ENCODE measurements at places on chromosomes 3 and 15.

DNA sequence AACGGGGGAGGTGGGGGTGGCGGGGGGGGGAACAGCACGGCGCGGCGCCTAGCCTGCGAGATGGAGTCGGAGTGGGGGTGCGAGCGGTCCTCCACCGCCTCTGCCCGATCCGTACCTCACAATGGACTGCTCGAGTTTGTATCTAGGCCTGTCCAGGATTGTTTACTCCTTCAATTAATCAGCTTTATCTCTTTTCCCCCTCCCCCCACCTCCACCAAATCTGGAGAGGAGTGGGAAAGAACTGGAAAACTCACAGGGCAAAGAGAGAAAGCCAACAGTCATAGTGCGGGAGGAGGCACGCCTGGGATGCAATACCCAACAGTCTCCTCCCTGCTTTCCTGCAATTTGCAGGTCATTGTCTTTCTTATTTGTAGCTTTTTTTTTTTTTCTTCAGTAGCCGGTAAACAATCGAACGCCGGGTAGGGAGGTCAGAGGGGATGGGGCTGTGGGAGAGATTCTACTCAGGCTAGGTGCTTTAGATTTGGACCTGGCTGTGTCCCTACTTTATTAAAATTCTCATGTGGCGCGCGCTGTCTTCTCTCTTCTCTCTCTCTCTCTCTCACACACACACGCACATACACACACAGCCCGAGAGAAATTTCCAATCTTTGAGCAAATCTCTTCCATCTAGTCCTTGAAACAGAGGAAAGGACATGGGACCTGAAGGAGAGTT lies 6.9 kb upstream of the MEIS2 start:
- no peak for DNase-seq

GRCh38 chr3:86537171-86537570 lies 453.8 kb downstream of the VGLL3 start:
- no peak for DNase-seq

- no peak for DNase-seq
These were observed 369.8 kb downstream of the SV2B start for GRCh38 chr15:91469632-91470567.

GRCh38 chr3:45775571-45776300 lies 20.6 kb downstream of the SLC6A20 start:
- no peak for DNase-seq

DNA sequence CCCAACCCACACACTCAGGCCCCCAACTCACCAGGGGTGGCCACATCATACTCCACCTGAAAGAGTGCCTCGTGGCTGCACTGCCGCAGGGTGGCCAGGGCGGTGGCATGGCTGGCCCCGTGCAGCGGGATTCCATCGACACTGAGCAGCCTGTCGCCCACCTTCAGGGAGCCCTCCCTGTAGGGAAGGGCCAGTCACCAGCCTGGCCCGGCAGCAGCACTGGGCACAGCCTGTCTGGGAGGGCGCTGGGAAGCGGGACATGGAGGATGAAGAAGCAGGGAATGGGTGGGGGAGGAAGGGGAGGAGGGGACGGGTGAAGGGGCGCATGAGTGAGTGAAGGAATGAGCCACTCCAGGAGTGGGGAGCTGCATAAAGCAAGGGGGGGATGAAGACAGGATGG lies 18.5 kb downstream of the GRIP2 start:
- no peak for DNase-seq

DNA sequence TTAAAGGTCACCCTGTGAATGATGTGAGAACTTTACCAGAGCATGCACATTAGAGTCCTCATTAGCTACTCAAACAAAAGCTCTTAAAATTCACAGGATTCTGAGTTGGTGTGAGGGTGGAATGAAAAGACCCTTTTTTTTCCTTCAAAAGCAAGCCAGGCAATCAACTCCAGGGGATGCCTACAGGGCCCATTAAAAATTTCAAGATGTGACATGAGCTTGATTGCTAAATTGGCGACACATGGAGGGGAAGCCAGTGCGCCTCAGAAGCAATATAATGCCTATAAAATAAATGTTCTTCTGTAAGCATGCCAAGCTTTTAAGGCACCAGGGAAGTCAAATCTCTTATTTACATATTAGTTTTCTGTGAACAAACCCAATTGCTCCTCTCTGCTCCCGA lies 328.8 kb upstream of the SUCLG2 start:
- no peak for DNase-seq

- no peak for DNase-seq
These were observed 76.3 kb downstream of the DTWD1 start for GRCh38 chr15:49697121-49697520.

DNA sequence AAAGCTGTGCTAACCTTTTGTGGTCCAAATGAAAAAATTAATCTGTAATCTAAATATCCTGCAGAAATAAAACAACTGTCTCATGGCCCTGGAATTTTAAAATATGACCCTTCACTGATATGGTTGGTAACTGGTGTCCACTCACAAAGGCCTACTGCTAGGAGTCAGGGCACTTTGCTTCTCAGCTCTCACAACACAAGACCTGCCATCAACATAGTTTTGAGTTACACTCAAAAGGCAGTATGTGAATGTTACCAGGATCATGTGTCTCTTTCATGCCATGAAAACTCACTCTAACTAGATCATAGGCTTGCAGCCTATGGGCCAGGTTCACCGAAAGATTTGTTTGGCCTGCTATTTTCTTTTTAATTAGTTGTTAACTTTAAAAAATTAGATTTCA lies 10.0 kb upstream of the MLF1 start:
- no peak for DNase-seq

DNA sequence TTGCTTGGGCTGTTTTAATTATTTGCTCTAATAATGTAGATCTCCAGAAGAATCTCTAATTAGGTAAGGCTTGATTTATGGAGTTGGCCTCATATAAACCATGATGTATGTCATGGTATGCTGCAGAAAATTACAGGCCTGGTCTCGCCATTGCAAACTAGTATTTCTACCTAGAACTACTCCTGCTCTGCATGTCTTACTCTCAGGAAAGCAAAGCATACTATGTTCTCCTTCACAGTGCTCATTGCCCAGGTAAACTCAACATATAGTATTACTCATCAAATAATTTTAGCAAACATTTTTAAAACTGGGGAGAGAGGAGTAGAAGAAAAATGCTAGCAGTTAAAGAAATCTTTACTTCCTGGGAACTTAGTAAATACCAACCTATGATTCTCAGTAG lies 90.7 kb downstream of the FILIP1L start:
- no peak for DNase-seq

GRCh38 chr3:171268677-171269076 lies 191.5 kb downstream of the TNIK start:
- DNase-seq = no peak

DNA sequence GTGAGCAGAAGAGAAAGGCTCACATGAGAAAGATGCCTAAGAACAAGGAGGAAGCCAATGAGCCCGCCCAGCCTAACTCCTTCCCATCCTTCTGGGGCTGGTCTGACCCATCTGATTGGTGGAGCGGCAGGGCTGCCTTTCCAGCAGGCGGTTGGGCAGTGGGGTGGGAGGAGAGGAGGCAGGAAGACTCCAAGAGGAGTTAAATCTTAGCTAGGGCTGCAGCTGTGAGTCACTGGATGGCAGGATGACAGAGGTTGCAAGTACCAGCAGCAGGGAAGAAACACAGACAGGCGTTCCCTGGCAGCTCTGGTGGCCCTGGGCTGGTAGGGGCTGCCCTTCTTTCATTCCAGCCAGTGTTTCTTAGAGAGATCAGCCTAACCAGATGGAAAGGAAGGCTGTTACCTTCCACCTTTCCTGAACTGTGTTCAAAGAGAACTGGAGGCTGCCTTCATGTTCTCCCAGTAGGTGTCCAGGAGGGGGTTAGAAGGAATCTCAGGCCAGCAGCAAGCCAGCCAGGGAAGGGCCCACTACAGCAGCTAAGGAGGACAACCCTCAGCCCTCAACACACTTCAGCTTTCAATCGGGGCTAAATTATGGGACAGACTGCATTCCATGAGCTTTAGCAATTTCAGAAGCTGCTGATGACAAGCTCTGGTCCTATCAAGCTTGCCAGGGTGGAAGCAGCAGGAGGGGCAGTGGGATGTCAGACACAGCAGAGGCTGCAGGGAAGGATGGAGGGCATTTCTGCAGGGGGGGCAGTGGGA lies 50.3 kb downstream of the CHSY1 start:
- peak; percentile 97 for DNase-seq

DNA sequence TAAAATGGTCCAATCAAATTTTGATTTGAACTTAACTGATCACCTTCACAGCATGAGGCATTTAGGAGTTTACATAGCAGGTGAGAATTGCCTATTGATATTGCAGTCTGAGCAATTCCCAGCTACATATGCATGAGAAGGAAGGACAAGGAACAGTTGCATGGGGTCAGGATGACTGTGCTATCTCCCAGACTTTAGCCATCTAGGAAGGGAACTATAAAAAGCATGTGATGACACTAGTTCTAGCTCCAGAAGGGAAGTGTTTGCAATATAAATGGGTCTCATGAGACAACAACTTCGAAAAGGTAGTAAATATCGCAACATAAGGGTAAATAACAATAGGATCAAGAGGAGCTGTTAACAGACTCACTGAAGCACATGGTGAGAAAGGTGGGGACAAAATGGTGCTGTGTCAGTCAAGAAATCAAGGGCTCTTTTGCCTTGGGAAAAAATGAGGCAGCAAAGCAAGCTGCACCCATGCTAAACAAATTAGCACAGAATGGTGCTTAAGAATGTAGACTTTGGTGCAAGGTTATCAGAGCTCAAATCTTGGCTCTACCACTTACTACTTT lies 90.4 kb upstream of the SLC2A2 start:
- no peak for DNase-seq

DNA sequence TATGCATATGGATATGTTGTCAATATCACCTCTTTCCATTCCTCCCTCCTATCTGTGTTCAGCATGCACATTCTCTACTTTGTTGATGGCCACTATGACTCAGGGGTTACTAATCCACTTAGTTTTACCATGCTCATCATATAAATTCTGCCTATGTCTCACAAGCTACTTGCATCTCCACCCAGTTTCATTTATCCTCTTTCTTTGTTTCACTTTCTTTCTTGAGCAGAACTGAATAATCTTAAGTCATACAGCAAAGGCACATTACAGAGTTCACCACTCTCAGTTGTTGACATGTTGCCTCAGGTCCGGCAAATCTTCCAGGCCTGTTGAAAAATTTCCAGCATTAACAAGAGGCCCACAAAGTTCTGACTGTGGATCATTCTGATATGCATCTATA lies 71.5 kb downstream of the SSR3 start:
- no peak for DNase-seq

DNA sequence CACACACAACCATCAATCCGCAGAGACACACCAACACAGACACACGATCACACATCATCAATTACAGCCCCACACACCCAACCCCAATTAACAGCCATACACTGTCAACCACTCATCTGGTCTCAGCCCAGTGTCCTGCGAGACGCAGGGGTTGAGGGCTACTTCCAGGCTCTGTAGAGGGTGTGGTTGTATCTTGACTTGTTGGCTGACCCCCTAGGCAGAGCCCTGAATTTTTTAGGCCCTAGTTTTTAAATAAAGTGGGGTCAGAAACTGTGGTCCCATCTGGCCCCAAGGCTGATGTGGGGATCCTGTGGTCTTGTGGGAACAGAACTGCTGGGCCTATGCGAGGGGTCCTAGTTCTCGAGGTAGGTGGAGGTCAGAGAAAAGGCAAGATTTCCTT lies 9.2 kb downstream of the VILL start:
- no peak for DNase-seq

GRCh38 chr3:101940521-101941317 lies 91.4 kb downstream of the NFKBIZ start:
- DNase-seq = no peak

GRCh38 chr15:45548753-45549520 lies 26.4 kb upstream of the SLC30A4 start:
- no peak for DNase-seq

- DNase-seq = no peak
These were observed 497 bp downstream of the PARP16 start for GRCh38 chr15:65286069-65286703.

GRCh38 chr3:45191424-45191823 lies 34.7 kb downstream of the TMEM158 start:
- DNase-seq = no peak

- DNase-seq = no peak
These were observed 49.5 kb upstream of the MBNL1 start for GRCh38 chr3:152219216-152219615.

DNA sequence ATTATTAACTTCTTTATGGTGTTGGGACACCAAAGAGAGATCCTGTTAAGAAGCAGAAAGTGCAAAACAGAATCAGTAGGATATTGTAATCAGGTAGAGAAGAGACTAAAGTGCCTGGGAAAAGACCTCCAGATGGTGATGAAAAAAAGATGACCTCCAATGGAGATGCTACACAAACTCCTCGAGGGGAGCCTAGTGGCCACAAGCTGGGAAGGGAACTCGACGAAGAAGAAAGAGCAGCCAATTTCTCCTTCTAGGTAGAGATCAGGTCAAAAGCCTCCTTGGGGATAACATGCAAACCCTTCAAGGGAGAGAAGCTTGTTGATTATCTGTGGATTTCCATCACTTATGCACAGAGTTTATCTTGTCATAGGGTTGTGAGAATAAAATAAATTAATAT lies 647.6 kb downstream of the ROBO2 start:
- no peak for DNase-seq

GRCh38 chr3:44061961-44062360 lies 179.7 kb upstream of the TOPAZ1 start:
- DNase-seq = no peak

DNA sequence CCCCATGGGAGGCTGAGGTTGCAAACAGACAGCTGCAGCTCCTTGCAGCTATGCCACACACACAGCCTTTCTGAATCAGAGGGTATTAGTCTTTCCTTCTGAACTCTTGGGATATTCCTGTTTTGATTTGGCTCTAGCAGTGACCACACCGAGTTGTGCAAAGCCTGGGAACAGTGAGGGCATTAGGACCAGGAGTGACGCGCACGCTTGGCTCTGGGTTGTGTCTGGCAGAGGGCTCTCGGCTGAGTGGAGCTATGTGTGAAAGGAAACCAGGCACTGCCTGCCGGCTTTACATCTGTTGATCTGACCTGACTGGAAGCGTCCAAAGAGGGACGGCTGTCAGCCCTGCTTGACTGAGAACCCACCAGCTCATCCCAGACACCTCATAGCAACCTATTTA lies at the start of gene GALNT15:
Gene GALNT15 (plus strand): TSS at position 292 of the 400 bp plus-strand sequence. CDS start 472 bp downstream, outside the sequence.
- DNase-seq = peak; percentile 88

- DNase-seq = no peak
These were observed 39.5 kb upstream of the ZBTB20 start for GRCh38 chr3:115186351-115187148.

DNA sequence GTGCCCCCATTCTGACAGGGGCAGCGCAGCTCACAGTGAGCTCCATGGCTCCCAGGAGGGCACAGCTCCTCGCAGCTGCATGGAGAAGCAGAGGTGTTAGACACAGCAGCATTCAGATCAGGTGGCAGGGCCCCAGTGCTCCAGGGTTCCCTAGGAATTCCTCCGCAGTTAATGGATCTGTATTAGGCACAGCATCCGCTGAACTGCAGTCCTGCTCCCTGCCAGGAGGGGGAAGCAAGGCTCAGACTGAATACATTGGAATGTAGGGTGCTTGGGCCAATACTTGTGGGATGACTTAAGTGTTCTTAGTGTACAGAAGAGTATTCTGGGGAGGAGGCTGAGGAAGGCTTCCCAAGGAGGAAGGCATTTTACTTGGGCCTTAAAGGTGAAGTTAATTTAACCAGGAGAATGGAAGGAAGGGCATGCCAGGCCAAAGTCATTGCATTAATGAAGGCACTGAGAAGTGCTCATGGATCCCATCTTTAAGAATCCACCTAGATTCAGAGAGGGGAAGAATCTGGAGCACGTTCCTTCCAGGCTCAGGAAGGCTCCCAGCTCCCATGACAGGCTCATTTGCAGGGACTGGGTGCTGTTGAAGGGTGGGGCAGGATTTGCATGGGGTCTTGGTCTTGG lies 111.6 kb downstream of the RAB11A start:
- no peak for DNase-seq

All from posterior cingulate gyrus (tissue), 11 donors.